Activated T-cell treated with anti-CD3 and anti-CD28 coated beads, Interleukin-2, amount 50 U/mL, for 72 hours (primary cell): ENCODE measurements at places on chromosomes 4 and X. TPM values are rescaled to one million over a fixed set of nuclear protein-coding genes. Genes with fewer than 3 reads are reported as not detected.

Gene SPIN3
- total RNA-seq = 16.5 TPM

Gene TSPAN7
- 0.62 TPM for total RNA-seq

- no peak for DNase-seq
These were observed 44.8 kb downstream of the RPS6KA3 start for GRCh38 chrX:20221902-20222301.

DNA sequence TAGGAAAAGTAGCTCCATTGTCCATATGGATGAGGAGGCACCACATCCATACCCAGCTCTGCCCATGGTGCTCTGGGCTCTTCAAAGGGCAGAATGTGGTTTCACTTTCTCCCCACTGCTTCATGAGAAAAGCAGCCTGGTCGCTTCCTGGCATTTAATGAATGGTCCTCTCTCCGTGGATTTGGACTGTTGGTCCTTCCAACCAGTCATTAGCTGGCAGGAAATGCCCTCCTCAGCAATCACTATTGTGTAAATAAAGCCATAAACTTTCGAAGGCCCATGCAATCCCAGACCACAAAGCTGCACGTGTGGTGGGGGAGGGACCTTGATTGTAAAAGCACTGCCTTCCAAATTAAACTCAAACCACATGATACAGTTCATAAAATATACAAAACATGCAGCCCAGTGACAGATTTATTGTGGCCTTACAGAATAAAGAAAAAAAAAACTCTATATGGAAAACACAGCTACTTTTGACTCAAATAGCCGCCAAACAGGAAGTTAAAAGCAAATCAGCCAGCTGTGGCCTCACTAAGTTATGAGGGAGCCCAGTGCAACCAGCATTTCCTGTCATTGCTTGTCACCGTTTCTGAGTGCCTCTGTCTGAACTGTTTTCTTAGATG is 8.1 kb downstream of the MBNL3 start:
- peak; percentile 47 for DNase-seq

GRCh38 chr4:7750972-7751371 is 188.7 kb downstream of the AFAP1 start:
- DNase-seq = no peak
